ENCODE measurements at places on chromosomes 6 and 20. TPM values are rescaled to one million over a fixed set of nuclear protein-coding genes. Genes with fewer than 3 reads are reported as not detected.

MICB gene
- total RNA-seq = 0.95 TPM

GINM1 gene
- total RNA-seq = 25.9 TPM

DNA sequence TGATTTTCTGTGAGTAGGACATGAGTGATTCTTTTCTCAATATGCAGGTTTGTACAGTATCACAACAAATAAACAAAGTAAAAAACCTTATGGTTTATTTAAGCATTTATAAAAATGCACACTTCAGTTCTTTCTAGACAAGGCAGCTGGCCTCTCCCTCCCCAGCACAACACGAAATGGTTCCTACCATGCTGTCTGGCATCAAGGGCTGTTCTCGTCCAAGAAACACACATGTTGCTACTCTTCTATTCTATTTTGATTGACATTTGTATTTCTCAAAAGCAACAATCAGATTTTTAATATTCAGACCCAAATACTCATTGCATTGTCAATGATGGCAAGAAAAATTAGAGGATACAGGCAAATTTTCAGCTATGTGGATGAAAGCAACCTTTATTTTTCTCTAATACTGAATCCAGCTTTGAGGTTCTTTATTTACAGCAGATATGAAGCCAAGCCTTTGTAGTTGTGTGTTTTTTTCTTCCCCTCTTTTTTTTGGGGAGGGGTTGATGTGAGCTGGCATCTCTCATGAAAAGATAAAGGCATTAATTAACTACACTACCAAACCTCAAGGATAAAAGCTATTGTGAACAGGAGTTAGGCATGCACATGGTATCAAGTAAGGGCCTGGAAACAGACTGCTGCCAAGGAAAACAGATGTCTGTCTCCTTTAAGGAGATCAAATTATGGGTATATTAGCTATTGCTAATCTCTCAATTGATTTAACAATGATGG is 96.4 kb upstream of the PREP start:
- peaks cover 13% of the 10 kb centered on the region for H3K27me3 ChIP-seq
- H3K4me3 ChIP-seq = no peak overlapping the region
- no peaks in the 10 kb centered on the region for H3K4me1 ChIP-seq
- no peak for DNase-seq

- peaks cover 7% of the 10 kb centered on the region for H3K4me1 ChIP-seq
- H3K36me3 ChIP-seq = no peaks in the 10 kb centered on the region
- H3K4me3 ChIP-seq = no peak overlapping the region
- no peaks in the 10 kb centered on the region for H3K27me3 ChIP-seq
- no peak for DNase-seq
- no peak overlapping the region for H3K27ac ChIP-seq
Measured at GRCh38 chr20:12068121-12068520, 150.4 kb downstream of the BTBD3 start.

- H3K36me3 ChIP-seq = no peaks in the 10 kb centered on the region
- DNase-seq = no peak
- H3K4me1 ChIP-seq = peaks cover 20% of the 10 kb centered on the region
Measured at GRCh38 chr20:59848182-59848581, 85.3 kb downstream of the SYCP2 start.

- H3K36me3 ChIP-seq = no peaks in the 10 kb centered on the region
- no peaks in the 10 kb centered on the region for H3K27me3 ChIP-seq
- no peak overlapping the region for H3K27ac ChIP-seq
- H3K4me1 ChIP-seq = peaks cover 4% of the 10 kb centered on the region
- no peak for DNase-seq
Measured at GRCh38 chr6:90126839-90127238, 169.8 kb downstream of the BACH2 start.

GRCh38 chr6:44185953-44186634 is 27.5 kb downstream of the CAPN11 start:
- H3K27me3 ChIP-seq = peaks cover 11% of the 10 kb centered on the region
- peaks cover 8% of the 10 kb centered on the region for H3K4me1 ChIP-seq
- H3K36me3 ChIP-seq = no peaks in the 10 kb centered on the region
- H3K27ac ChIP-seq = no peak overlapping the region

GRCh38 chr6:43204271-43205105 is 22.5 kb downstream of the CUL9 start:
- H3K4me1 ChIP-seq = no peaks in the 10 kb centered on the region
- H3K27me3 ChIP-seq = no peaks in the 10 kb centered on the region
- DNase-seq = no peak
- H3K4me3 ChIP-seq = no peak overlapping the region
- peak overlapping the region; percentile 45 for H3K27ac ChIP-seq

Data from progenitor cell of endocrine pancreas (in vitro differentiated cells).